ENCODE measurements at places on chromosomes 3 and 15.

GRCh38 chr3:140051019-140051957, 116.3 kb downstream of the CLSTN2 start:
- no peak for DNase-seq

GRCh38 chr3:51887620-51888019, 12.2 kb upstream of the IQCF5 start:
- DNase-seq: no peak

GRCh38 chr3:24591661-24592555, 97.3 kb upstream of the THRB start:
- DNase-seq: no peak

GRCh38 chr3:137845194-137845593, 81.1 kb downstream of the SOX14 start:
- no peak for DNase-seq

DNA sequence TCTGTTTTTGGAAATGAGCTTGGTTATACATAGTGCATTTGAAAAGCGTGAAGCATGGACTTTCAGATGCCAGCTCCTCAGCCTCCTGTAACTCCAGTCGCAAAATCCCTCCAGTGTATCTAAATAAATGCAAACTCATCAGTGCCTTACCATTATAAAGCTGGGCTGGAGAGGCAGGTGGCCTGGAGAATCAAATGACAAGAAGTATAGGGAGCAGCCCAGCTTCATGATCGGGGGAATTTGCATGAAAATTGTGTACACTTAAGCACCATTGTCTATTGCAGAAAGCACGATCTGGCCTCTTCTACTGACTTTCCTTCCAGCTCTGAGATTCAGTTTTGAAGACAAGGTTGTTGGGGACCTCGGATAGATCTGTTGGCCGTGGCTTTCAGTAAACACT, 71.7 kb downstream of the IGF1R start:
- DNase-seq: no peak

- DNase-seq: no peak
These were observed 22.6 kb downstream of the CLDN18 start for GRCh38 chr3:138032567-138032966.

DNA sequence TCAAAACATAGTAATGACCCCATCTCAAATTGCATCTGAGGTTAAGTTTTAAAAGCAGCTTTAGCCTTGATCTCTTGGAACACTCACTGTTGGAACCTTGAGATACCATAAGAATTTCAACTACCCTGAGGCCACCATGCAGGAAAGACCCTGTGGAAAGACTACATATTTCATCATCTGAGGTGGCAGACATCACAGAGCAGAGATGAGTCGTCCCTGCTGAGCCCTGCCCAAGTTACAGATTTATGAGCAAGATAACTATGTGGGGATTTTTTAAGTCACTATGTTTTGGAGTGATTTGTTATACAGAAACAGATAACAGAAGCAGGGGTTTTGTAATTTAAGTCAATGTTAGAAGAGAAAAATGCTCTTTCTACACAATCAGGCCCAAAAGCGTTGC, 168.4 kb downstream of the STAC start:
- DNase-seq: no peak
